Fibroblast of mammary gland (primary cell): ENCODE measurements at places on chromosomes 12 and 14.

GRCh38 chr12:80627782-80628181, 79.7 kb upstream of the MYF6 start:
- peak; percentile 98 for DNase-seq

DNA sequence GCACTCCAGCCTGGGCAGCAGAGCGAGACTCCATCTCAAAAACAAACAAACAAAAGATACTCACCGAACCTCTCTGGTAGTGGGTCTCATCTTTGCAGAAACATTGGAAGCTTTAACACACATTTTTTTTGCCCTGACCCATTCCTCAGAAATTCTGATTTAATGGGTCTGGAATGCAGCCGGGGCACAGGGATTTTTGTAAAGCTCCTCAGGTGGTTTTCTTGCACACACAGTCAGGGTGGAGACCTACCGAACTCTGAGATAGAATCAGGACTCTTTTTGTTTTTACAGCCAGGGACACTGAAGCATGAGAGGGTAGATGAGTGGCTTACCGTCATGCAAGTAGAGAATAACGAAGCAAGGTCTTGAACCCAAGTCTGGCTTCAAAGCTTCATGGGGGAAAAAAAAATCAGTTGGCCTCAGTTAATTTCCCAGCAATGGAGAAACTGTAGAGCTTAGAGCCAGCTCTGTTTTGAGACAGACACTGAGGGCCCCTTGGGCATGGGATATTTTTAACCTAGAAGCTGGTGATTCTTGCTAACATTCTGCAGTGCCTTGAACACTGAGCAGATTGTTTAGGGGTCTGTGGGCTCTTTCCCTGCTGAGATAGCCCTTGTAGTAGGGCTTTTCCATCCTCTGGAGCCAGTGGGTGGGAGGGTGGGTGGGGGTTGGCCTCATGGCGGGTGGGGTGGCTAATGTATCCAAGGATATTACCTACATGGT, 4.8 kb downstream of the RNU4-2 start:
- no peak for DNase-seq

DNA sequence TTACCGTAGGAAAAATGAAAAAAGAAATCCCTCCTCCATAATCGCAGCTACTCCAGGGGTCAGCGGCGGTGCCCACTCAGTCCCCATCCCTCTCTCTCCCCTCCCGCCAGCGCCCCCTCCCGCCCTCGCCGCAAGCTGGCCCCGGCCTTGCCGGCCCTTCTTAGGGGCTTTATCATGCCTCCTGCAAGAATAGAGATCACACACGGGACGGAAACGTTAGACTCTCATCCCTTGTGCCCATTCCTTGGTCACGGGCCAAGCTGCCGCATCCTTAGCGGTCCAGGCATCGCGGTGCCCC, 692 bp upstream of the COX14 start:
- no peak for DNase-seq

- no peak for DNase-seq
These were observed 472 bp downstream of the MBD6 start for GRCh38 chr12:57522887-57523705.

- DNase-seq = no peak
These were observed 146.0 kb upstream of the C14orf180 start for GRCh38 chr14:104433401-104434213.

GRCh38 chr12:101939856-101940265, 62.5 kb downstream of the DRAM1 start:
- DNase-seq = peak; percentile 81

GRCh38 chr14:76782885-76783566, 21.8 kb downstream of the VASH1 start:
- DNase-seq = no peak

DNA sequence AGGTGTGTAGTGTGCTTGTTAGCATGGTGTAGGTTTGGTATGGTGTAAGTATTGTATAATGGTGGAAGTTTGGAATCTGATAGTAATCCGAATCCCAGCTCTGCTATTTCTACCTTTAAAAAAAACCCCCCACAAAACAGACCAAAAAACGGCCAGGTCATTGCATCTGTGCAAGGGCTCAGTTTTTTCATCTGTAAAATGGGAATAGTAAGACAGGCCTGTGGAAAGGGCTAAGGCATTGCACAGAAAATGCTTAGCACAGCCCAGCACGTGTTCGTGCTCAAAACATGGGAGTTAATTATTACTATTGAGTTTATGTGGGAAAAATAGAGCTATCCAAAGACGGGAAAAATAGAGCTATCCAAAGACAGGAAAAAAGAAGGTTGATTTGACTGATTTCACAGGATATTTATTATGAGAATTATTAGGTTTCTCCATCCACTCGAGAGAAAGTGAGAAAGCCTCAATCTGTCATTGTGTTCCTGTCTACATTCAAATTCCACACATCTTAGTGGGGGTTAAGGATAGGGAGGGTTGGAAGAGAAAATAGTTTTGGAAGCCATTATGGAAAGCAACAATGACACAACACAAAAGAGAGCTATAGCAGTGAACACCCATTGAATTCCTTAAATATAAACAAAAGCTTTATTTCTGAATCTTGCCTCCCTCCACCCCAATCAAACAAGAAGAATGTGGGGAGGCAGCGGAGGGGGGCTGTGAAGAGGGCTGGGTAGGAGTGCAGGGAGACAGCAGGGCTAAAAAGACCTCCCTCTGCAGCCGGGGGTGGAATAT, 126.8 kb upstream of the MAX start:
- no peak for DNase-seq

DNA sequence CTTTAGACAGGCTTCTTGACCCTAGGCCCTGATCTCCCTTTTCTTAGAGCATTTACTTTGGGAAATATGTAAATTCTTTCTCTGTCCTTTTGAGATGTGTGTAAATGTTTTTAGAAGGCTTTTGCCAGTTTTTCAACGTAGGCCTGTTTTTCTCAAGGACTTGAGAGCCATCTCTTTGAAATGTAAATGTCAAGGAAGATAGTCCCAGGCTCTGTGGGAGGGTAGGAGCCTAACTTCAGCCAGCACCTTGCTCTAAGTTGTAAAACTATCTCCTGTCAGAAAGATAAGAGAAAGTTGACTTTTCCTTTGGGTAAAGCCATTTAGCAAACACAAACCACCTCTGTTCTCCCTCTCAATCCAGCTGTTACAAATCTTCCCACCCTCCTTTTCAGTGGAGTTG, 219.8 kb downstream of the RPS29 start:
- DNase-seq = no peak

DNA sequence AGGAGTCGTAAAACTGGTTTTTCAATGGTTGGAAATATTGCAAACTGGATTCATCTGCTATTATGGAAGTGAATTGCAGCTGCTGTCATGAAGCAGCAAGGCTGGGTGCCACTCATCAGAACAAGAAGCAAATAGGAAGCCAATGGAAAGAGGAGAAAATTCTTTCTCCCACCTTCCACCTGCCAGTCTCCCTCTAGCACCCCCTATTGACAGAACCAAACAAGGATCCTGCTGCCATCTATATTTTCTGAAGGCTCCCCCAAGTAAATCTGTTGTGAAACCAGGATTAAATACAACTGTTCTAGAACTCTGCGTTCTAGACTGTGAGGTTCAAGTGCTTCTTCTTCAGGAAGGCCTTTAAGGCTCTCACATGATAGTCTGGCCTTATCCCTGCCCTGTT, 286.6 kb downstream of the AACS start:
- DNase-seq = no peak

DNA sequence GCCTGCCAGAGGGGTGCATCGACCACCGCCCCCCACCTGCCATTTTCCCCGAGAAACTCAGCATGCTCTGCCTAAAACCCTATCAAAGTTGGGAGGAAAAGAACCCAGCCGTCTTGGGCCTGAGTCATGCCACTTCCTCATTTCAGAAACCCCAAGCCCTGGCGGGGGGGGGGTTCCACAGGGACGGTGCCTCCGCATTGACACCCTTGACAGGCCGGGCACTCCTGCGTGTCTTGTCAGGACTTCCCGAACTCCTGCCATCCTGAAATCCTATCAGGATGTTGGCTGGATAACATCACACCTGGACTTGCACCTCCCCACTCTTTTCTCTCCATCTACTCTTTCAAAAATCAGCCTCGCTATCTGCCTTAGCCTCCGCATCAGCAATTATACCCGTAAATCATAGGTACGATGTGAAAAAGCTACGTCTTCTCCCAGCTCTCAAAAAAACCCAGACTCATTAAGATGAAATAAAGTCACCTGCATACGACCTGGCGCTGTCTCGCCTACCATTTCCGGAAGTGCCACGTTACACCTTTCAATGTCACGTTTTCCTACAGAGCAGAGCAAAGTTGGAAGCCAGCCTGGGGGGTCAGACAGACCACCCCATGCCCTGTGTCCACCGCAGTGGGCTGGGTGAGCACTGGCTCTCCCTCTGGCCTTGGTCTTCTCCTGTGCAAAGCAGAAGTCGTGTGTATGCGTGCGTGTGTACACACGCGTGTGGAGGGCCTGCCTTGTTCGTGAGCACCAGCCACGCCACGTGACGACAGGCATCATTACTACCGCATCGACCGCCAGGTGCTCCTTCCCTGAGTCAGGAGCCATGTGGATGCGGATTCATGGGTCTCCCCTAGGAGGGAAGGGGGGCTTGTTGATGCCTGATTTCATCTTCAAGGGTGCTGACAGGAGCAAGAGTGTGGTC, 96.7 kb downstream of the RFLNA start:
- DNase-seq = peak; percentile 67

GRCh38 chr14:93977790-93978581, 1.6 kb upstream of the ASB2 start:
- no peak for DNase-seq

GRCh38 chr12:106113446-106113823, 25.3 kb downstream of the NUAK1 start:
- DNase-seq = no peak

DNA sequence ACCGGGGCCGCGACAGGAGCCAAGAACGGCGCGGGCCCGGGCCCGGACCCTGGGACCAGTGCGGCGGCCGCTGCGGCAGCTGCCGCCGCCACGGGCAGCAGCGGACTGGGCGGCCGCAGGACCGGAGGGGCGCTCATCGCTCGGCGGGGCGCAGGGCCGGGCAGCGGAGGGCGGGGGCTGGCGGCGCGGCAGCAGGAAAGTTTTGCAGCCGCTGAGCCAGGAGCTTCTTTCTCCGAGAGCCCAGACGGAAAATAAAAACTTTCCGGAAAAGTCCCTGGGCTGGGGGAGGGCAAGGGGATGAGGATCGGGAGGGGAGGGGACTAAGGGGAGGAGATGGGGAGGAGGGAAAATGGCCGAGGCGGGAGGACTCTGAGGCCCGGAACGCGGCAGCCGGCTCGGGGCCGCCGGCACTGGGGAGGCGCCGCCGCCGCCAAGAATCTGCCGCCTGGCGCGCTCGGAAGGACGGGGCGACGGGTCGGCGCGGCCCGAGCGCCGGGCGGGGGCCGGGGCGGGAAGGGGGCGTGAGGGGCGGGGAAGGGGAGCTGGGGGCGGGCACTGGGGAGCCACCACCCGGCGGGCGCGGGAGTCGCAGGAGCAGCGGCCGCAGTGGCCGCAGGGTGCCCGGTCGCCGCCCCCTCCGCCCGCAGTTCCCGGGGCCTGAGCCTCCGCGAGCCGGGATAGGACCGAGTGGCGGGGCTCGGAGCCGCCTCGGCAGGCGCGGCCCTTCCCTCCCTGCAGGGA, at the start of gene PRKD1:
TSS of gene PRKD1 (minus strand) at position 472 of the 741 bp plus-strand sequence.
- peak; percentile 63 for DNase-seq

DNA sequence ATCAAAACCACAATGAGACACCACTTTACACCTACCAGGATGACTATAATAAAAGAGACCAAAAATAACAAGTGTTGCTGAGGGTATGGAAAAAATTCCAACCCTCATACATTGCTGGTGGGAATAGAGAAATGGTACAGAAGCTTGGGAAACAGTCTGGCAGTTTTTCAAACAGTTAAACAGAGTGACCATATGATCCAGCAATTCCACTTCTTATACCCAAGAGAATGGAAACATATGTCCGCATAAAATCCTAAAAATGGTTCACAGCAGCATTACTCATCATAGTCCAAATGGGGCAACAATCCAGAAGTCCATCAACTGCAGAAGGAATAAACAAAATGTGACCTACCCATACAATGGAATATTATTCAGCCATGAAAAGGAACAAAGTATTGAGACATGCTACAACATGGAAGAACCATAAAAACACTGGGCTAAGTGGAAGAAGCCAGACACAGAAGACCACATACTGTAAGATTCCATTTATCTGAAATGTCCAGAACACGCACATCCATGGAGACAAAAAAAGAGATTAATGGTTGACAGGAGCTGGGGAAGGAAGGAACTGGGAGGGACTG, 44.5 kb downstream of the CHGA start:
- peak; percentile 87 for DNase-seq

GRCh38 chr12:25074954-25075353, 120.0 kb downstream of the DNAI7 start:
- no peak for DNase-seq

GRCh38 chr12:10747730-10748129, 24.6 kb upstream of the YBX3 start:
- no peak for DNase-seq

GRCh38 chr12:104863296-104863948, 94.7 kb downstream of the SLC41A2 start:
- peak; percentile 75 for DNase-seq

GRCh38 chr12:97300891-97301290, 161.7 kb upstream of the RMST start:
- DNase-seq = no peak

GRCh38 chr12:130970908-130971233, 17.2 kb downstream of the ADGRD1 start:
- no peak for DNase-seq

GRCh38 chr12:1598757-1599156, 4.4 kb upstream of the FBXL14 start:
- no peak for DNase-seq

- no peak for DNase-seq
These were observed 7.8 kb upstream of the TUBA1B start for GRCh38 chr12:49138999-49139398.

GRCh38 chr12:57603815-57604453, 690 bp upstream of the DTX3 start:
- peak; percentile 60 for DNase-seq

DNA sequence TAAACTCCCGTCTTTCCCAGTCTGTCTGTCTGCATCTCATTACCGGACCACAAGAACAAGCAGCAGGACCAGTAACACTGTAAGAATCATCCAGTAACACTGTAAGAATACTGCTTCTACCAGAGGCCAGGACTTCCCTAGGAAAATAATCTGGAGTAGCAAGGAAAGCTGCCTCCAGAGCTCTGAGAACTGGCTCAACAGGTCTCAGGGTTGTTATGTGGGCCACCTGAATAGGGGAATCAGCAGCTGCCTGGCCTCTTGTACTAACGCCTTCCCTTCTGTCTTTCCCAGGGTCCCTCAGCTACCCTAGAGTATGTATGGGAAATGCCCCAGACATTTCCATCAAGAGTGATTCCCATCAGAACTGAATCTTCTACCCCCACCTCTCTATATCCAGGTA, 954 bp upstream of the SLC39A2 start:
- no peak for DNase-seq

DNA sequence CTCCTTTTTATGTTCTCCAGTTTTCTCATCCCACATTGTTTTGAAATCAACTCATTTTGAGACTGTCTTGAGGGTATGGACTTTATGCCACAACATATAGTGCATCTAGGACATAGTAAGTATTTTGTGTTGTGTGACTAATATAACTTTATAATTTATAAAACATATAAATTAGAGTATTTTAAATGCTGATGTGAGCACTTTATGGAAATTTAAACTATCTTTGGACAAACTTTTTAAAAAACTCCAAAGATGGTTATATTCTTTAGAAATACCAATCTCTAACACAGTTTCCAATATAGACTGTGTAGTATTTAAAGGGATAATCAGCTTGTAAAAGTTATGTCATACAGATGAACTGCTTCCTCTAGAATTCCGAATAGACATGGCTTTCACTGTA, 87.4 kb downstream of the LRIG3 start:
- DNase-seq = no peak

GRCh38 chr14:29144621-29145020, 378.0 kb downstream of the FOXG1 start:
- peak; percentile 99 for DNase-seq
